Activated CD4-positive, alpha-beta T cell treated with anti-CD3 and anti-CD28 coated beads, Interleukin-2, amount 50 U/mL, for 24 hours (primary cell): ENCODE measurements at places on chromosomes 4 and X.

DNA sequence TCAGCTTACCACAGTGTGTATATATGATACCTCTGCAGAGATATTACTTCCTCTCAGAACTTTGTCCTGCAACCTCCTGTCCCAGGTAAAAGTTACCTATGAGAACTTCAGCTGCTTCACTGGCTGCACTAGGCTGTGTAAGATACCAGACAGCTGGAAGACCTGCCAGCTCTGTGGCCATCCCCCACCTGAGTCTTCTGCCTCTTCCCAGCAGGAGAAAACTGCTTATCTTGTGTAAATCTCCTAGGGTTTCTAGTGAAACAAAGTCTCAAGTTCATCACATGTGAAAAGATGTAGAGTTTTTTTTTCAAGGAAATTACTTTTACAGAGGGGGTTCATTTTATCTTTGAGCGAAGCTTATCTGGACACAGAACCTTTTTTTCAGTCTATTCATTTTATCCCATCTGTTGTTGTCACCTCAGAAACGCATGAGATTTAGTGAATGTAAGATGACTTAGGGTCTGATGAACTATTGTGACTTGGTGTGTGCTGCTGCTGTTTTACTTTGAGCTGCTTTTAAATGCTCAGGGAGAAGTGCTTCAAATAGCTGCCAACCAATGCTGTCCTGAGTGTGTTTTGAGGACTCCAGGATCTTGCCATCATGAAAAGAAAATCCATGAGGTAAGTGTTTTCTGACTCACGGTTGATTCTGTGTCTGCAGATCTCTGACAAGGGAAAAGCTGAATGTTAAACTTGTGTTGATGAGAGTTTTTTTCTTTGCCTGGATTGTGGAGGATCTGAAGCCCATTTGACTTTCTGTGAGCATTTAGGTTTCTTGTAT lies 187.8 kb downstream of the FRAS1 start:
- no peak for DNase-seq

DNA sequence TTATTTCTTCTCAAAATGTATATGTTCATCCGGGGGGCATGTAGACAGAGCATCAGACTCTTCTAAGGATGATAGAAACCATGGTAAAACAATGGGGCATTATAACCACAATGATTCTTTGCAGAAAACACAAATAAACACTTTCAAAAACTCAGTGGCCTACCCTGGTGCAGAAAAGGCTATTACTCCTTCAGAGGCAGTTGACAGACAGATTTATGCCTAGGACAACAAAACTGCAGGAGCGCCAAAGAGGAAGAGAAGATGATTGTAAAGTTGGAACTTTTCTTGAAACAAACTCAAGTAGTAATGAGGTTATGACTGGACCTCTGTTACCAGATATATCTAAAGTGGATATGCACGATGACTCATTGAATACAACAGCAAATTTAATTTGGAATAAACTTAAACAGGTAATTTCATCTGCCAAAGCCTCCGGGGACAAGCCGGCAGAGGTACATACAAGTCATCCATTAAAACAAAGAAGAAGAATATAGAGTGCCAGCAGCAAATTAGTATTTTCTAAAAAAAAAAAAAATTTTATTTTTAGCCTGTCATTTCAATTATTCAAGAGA lies 1068.4 kb upstream of the INTU start:
- DNase-seq, result no peak

- no peak for DNase-seq
Measured at GRCh38 chr4:145868637-145869409, 69.8 kb downstream of the ZNF827 start.

DNA sequence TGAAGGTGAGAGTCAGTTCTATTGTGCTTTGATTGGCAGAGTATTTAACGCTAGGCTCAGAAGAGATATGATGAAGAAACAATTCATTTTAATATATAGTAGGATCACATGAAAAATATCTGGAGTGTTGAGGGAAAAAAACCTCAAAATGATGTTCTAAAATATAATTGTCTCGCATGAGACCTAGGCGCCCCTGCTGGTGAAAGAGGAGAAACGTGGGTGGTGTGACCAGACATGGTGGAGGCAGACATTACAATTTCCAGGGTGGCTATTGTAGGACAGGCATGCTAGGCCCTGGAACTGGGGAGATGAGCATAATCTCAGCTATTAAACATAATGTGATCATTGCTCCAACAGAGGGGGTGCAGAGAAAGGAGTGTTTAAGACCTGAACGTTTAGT lies 210.0 kb downstream of the HS3ST1 start:
- DNase-seq, result no peak

DNA sequence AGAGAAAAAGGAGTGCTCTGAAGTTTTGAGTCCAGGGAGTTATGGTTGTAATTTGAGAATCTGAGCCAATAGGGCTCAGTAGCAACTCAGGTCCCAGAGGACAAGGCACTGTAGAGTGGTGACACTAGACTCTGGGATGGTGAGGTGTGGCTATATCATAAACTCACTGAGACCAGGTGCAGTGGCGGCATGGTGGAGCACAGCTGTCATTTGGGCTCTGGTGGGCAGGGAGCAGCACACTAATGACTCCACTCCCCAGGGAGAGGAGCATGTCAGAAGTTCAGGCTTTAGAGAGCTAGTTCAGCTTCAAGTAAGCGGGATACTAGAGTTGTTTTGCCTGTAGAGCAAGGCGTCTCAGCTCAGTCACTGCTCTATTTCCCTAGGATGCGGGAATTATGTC lies 165.4 kb upstream of the USP38 start:
- DNase-seq, result no peak

DNA sequence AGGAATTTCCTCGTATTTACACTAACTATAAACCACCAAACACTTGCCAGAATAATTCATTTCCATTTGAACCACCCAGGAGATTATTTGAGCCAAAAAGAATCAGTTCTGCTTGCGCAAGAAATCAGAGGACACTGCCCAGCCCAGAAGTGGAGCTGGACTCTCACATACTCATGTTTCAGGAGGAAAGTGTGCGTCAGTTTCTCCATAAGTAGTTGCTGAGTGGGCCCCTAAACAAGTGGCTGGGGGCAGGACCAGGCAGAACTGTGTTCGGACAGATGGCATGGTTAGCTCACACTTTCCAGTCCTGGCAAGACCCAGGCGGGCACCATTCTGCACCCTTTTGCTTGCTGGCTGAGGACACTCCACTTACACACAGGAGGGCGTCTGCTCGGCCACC lies 38.8 kb downstream of the BTC start:
- no peak for DNase-seq

DNA sequence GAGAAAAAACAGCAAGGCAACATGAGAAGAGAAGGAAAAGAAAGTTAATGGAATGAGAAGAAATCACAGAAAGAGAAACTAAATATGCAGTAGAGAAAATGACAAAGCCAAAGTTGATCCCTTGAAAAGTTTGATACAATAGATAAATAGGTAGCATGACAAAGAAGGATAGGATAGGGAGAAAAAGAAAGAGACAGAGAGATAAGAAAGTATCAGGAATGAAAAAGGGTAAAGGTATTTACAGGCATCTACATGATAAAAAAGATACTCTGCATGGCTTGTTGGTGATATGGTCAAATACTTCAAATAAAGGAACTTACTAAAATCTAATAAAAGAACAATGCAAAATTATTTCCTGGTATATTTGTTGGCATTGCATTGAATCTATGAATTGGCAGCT lies 185.5 kb upstream of the TECRL start:
- DNase-seq, result no peak

- DNase-seq, result no peak
Measured at GRCh38 chr4:177185579-177185978, 124.1 kb upstream of the NEIL3 start.

DNA sequence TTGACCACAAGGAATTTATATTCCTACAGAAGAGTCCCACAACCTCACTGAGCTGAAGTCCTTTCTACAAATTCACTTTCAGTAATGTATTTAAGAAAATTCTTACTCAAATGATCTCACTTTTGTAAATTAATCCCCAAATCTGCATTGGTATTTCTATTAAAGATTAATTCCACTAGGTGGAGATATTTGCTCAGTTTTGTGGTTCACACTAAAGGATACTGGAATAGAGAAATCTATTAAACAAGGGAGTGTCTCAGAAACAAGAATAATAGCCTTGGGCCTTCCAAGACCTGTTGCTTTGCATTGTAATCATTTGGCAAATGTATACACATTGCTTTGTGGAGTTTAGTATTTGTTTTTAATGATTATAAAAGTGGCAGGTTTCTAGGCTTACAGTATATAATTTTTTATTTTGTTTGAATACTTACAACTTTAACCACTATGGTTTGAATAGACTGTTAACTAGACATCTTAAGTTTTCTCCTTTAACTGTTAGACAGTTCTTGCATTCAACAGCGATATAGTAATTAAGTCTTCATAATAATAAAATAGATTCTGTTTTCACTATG lies 25.9 kb downstream of the CFAP299 start:
- no peak for DNase-seq

DNA sequence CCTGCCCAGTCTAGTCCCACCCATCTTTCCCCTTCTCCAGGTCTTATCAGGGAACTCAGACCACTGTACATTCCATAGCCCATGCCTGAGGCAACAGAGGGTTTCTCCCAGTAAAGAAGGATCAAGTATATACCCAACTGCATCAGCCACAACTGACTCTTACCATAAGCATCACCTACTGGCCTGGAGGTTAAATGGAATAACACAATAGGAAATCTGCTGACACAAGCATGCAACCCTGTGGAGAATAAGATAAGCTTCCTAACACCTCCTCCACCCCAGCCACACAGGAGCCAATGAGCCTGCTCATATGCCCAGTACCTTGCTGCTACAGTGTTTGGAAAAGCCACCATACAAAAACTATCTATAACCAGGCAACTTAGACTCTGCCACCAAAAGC lies 34.6 kb upstream of the PLK4 start:
- DNase-seq, result no peak

GRCh38 chr4:177579649-177580048 lies 137.4 kb upstream of the AGA start:
- DNase-seq, result no peak

- no peak for DNase-seq
Measured at GRCh38 chr4:56477192-56477702, 9.8 kb downstream of the SRP72 start.

DNA sequence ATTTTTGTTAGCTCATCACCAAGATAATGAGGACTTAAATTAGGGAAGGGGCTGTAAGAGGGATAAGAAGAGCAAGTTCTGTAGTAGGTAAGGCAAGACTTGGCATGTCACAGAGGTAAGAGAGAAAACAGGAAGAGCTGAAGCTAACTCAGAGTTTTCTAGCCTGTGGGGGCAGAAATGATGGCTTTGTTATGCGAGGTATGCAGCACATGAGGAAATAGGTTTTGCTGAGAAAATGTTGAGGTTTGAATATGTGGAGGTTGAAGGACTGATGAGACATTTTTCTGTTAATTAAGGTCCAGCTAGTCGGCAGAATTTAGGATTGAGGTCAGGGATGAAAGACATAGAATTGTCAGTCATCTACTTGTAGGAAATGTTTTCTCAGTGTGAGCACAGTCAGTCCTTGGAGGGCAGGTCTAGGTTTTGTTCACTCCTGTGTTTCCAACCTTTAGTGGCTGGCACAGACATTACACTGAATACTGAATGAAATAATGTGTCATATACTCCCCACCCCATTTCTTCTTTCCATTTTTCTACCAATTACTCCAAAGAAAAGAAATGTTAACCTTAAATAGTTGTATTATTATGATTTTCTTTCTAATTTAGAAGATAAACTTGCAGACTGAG lies 154.0 kb upstream of the AADAT start:
- DNase-seq, result no peak

- no peak for DNase-seq
Measured at GRCh38 chrX:125204681-125205132, 115.0 kb upstream of the TEX13C start.

DNA sequence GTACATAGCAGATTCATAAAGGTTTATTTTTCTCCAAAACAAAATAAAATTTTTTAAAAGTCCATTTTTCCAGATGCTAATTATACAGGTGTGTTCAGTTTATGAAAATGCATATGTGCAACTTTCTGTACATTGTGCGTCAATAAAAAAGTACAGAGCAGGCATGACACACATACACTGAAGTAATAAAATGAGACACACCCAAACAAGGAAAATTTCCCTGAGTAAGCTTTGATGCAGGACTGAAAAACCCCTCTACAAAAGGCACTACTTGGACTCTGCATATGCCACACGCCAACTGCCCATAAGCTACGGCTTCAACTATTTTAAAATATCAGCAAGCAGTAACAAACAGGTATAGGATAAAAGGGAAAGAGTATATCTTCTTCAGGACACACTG lies 13.8 kb downstream of the ARAP2 start:
- no peak for DNase-seq

DNA sequence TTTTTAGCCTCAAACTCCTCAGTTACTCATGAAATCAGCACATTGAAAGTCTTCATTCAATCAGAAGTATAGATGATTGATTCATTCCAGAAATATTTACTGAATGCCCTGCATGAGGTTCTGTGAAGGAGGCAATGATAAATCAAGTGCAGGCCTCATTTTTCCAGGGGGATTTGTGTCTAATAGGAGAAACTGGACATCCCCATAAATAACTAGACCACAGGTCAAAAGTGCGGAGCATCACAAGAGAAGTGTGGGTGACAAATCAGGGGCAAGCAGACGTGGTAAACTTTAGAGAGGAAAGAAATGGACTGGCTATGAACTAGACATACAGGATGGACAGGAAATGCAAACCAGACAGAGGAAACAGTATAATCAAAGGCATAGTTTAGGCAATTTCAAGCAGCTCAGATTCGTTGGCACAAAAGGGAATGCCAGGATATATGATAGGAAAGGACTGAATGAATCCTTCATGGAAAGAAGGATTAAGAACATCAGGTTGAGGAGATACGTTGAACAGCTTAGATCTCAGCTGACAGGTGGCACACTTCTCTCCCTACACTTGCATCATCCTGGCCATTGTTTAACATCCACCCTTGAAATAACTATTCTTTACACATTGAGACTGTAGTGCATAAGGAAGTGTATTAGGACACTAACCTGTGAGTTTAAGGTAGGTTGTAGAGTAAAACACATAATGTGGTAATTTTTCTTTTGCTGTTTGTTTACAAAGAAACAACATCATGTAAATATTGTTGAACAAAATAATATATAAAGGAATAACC lies 69.6 kb upstream of the RASGEF1B start:
- no peak for DNase-seq

DNA sequence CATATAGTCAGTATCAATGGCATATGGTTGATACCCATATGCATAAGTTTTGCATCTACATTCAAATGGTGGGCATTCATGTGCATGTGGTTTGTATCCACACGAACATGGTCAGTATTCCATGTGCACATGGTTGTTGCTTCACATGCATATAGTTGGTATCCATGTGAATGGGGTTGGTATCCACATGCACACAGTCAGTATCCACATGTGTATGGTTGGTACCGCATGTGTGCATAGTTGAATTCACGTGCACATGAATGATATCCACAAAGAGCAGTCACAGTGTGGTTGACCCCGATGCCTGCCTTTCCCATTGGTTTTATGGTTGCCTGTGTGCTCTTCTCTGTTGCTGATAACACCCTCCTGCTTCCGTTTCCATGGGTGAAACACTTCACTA lies 427.9 kb downstream of the STIM2 start:
- no peak for DNase-seq

DNA sequence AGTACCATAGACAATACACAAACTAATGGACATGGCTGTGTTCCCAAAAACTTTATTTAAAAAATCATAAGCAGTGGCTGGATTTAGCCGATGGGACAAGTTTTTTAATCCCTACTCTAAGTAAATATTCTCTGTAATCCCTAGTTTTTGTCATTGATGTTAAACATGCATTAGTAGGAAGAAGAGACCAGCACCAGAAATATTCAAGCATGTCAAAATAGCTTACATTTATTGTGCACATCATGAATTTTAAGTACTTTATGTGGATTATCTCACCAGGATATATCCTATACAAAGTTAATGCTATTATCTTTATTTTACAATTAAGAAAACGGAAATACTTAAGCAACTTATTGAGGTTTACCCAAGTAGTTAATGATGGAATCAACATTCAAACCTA lies 46.0 kb downstream of the HSPA4L start:
- no peak for DNase-seq
